ENCODE measurements at places on chromosomes 7 and 10.

GRCh38 chr10:85193796-85194195 is 865.4 kb downstream of the CCSER2 start:
- no peak for DNase-seq

DNA sequence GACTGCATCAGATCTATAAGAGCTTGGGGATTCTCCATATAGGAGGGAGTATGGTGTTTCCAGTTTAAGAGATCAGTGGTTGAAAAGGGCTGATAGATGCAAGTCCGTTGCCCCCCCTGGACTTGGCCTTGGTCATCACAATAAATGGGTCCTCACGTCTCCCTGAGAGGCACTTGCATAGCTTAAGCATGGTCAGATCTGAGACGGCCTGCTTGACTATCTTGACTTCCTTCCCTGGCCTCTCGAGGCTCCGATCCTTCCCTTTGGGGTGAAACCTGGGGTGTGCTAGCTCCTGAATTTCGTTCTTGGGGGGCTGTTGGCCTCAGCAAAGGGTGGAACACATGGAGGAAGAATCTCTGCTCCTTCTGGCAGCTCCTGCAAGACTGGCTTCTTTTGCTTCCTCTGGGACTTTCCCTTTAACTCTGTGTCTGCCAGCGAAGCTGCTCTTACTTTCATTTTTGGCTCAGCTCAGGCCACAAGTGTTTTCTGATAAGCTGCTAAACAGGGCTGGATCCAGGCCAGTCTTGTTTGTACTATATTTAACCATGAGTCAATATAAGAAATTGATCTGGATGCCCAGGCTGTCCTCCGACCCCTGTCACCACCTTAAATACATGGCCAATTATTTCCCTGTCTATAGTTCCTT is 11.2 kb upstream of the ZNF485 start:
- no peak for DNase-seq

GRCh38 chr7:23598296-23598695 is 1.1 kb downstream of the CCDC126 start:
- no peak for DNase-seq

DNA sequence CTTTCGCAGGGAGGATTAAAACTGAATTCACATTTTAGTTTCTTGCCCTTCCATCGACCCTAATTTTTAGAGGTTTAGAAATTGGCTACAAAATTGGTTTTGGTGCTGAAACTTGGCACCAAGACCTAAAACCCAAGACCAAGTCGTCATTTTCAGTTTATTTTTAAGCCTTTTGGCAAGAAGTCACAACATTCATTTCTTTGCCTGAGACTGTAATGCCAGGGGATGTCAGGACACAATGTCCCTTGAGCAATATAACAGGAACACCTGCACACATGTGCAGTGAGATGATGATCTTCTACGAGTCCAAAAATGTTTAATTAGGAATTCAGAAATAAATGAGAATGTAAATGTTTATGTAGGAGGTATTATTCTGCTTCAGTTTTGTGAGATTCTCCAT is 335.4 kb upstream of the ANKRD30A start:
- DNase-seq = no peak

- DNase-seq = no peak
Observed at GRCh38 chr10:11441151-11441535, 170.3 kb downstream of the USP6NL start.

DNA sequence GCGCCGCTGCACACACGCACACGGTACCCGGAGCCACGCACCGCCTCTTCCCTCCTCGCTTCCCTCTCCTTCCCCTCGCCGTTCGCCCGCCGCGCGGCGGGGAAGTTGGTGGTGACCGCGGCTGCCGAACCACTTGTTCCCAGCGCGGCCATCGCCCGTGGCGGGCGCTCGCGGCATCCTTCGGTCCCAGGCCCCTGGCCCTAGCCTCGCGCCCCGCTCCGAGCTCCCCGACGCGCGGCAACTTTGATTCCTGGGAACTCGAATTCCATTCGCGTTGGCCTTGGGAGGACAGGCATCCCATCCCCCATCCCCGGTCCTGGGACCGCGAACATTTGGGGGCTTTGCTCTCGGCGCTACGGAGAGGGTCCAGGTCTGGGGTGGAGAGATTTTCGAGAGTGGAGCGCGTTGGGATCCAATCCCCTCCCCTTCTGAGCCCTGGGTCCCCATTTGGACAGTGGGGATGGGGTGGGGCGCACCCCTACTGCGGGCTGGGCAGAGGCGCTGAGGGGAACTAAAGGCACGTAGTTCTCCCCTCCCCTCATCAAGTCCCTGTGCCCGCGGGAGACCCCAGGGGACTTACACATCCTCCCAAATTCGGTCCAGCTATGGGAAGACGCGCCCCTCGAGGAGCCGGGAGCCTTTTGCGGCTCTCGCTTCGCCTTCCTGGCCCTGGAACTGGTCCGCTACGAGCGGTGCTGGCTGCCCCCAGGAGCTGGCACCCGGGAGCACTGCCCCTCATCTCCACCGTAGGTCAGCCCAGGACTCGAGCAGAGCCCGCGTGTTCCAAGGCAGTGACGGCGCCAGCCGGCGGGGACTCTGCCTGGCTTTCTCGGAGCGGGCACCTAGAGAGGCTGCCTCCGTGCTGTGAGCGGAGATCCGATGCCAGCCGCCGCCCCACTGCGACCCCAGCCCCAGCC is 834 bp downstream of the CDH23 start:
- DNase-seq = no peak

DNA sequence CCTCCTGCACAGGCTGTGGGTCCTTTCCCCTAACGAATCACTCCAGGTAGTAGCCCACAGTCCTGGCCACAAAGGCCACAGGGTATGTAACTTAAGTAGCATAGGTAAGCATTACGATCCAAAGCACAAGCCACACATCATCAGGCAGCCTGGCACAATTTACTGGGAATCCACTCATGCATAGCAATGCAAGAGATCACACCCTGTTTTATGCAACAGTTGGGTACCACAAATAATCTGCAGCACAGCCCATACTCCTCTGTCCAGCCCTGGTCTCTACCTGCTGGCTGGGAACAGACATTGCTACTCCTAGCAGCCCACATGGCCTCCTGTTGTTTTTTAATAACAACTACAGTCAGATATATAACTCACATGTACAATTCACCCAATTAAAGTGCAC is 34.3 kb downstream of the SRPK2 start:
- no peak for DNase-seq

DNA sequence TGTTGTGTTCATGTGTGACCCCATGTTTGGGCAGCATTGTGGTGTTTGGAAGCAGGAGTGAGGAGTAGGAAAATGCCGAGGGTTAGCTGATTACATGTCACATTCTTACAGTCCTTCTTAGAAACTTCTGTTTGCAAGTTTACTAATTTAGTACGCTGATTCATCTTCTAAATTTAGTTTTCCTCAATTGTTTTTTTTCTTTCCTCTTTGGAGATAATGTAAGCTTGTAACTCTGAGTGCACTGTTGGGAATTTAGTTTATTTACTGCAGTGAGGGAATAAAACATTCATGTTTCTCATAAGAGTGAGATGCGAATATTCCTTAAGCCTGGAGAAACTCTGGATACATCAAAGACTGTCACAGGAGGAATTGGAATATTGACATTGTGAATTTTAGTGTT is 135.0 kb downstream of the NT5C2 start:
- no peak for DNase-seq

DNA sequence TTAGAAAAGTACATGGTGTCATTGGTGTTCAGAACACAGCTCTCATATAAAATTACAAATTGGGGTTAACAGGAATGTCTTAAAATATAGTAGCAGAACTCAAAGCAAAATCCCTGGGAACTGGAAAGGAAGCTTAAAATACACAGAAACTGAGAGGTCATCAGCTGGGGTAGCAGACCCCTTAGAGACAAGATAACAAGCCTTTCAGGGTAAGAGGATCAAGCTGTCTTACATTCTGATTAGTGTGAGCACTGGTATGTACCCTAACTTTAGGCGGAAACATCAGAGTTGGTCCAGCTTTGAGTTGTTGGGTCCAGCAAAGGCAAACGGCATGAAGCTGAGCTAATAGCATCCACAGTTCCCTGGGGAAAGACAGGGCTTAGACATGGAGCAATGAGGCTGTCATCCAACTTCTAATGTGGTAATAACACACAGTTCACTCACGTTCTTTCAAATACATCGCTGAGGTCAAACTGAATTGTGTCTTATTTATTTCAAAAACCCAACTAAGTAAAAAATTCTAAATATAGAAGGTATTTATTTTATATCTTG is 32.6 kb downstream of the ARHGAP21 start:
- no peak for DNase-seq

GRCh38 chr7:127673902-127674301 is 21.9 kb downstream of the SND1 start:
- DNase-seq = no peak

DNA sequence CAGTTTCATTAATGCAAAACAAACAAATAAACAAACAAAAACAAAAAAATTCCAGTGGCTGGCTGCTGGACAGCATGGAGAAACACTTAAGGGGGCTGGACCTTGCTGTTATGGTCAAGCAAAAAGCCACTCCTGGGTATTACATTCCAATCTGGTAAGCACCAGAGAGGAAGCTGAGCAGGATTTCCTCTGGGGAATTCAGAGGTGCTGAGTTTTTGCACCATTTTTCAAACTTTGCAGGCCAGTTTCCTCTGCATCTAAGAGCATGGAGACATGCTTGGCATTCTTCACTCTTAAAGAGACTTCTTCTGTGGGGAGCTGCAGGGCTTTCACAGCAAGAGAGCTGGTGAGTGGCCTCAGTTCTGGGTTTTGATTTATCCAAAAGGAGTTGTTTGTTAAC is 84.5 kb downstream of the FZD1 start:
- DNase-seq = no peak

DNA sequence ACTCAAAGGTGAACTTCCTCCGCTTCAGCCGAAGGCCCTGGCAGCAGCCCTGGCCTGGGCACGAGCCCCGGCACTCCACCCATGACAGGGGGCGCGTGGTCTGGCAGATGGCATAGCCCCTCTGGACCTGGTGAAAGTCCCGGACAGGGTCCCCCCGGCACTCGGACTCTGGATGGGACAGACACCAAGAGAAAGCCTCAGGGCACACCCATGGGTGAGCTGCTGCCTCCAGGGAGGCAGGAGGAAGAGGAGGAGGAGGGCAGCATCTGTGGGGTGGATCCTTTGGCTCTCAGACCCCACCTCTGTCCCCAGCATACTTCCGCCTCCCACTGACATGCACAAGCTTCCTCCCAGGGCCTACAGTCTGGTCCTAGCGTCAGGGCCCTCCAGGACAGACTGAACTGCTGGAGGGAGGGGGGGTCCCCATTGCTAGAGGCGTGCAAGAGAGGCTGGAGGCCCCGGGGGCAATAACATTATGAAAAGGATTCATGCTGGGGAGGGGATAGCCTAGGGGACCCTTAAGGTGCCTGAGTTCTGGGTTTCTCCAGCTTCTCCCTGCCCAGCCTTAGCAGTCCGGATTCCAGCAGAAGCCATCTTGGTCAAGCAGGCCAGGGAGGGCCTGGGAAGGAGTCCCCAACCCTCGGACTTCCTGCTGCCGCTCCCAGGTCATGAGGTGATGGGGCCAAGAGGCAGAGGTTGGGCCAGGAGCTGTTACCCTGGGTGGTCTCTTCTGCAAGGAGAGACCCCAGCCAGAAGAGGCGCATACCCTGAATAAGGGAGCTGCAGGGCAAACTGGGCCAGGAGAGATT is 169.3 kb downstream of the LCOR start:
- no peak for DNase-seq

GRCh38 chr7:37352251-37352880 is 96.3 kb downstream of the ELMO1 start:
- no peak for DNase-seq

DNA sequence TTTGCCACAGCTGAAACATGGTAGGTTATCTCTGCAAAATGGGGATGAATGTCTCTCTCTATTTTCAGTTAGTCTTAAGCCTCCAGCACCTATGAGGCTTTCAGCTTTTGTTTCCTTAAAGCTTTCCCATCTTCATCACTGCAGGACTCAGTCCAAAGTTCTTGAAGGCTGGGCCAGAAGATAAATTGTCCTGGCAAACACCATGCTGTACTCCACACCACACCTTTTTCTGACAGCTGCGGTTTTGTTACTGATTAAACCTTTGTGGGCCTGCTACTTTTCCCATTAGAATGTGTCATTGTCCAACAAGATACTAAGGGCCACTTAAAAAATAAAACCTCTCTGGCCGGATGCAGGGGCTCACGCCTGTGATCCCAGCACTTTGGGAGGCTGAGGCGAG is 87.2 kb upstream of the A1CF start:
- DNase-seq = no peak

- no peak for DNase-seq
Observed at GRCh38 chr10:114024876-114025610, 18.6 kb upstream of the ADRB1 start.
